ENCODE measurements at places on chromosomes 7 and 10. TPM values are rescaled to one million over a fixed set of nuclear protein-coding genes. Genes with fewer than 3 reads are reported as not detected.

GRCh38 chr7:144474800-144475615 lies 71.5 kb upstream of the NOBOX start:
- no peak for DNase-seq

DNA sequence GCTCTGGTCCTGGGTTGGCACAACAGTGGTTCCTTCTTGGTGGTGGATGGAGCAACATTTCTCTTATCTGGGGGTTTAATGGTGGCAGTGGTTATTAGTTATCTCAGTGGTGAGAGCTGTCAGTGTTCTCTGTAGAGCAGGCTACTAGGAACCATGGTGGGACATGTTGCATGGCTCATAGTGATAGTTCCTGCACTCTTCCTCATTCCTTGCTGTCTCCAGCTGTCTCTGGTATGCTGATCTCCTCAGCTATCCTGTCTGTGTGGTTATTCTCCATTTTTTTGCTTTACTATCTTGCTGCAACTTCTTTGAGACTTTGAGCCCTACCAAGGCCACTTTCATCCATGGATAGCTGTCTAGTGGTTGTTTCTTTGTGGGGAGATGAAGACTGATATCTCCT lies 44.0 kb downstream of the CCDC7 start:
- DNase-seq, result no peak

GRCh38 chr10:472241-472910 lies 217.1 kb downstream of the DIP2C start:
- DNase-seq, result peak; percentile 64

GRCh38 chr10:12391206-12391605 lies 41.9 kb downstream of the CAMK1D start:
- no peak for DNase-seq

GRCh38 chr10:12081879-12082557 lies 13.3 kb downstream of the DHTKD1 start:
- DNase-seq, result no peak

DNA sequence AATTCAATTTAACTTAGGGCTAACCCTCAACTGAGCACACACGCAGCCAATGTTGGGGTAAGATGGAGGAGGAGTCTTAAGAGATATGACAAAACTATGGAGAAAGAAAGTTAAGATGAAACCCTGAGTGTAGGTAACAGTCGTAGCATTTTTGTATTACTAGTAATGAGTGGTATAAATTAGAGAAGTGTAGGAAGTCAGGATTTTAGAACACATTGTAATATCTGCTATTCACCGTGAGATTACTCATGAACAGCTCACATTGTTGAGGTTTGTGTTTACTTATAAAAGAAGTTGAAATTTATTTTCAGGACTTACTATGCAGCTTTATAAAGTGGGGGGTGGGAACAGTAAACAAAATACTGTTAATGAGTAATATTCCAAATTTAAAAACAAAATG lies 107.2 kb downstream of the ARHGAP21 start:
- DNase-seq, result no peak

DNA sequence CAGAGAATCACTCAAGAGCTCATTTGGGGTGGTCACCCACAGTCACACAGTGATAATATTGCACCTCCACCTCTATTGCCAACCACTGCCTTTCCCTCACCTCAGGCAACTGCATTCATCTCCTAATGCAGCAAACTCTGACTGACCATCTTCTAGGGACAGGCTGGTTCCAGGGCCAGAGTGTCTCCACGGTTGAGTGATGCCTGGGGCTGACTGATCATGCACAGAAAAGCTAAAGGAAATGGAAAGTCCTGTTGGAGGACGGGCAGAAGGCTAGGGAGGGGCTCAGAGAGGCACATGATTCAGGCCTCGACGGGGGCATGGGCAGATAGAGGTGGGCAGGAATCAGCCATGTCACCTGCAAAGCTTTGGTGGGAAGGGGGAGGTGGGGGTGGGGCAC lies 127.1 kb upstream of the TNS3 start:
- no peak for DNase-seq

DNA sequence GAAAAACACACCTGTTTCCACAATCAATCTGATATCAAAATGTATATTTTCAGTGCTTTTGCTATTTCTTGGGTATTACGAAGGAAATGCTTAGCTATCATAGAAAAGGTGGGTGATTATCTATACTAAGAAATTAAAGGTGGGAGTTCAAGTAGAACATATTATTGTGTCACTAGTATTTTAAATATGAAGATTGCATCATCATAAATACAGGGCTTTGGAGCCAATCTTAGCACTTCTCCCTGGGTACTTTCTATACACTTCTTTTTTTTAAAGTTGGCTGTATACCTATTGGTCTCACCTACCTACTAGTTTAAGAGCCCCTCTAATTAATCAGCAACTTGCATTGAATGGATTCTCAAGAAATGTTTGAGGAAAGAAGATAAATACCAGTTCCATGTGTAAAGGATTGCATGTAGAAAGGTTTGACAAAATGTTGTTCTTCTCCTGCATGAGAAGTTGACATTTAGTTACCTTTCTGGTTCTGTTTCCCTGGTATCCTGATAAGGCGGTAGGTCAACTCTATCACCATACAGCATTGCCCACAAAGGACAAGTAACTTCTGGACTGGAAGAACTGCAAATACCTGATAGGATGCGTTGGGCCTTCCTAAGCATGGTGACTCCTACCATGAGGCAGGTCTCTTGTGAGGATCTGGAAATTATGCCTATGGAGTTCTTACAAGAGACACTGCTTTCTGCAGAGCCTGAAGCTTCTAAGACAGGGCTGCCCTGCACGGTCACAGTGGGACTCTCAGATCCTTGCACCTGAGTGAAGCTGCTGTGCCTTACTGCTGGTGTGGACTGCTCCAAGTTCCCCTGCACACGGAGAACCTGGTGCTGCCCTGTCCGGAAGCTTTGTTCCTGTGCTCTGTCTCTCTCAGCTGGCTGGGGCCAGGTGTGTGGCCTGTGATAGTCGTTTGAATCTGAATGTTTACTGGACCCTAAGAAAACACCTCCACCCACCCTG lies 32.1 kb upstream of the PDSS1 start:
- no peak for DNase-seq

DNA sequence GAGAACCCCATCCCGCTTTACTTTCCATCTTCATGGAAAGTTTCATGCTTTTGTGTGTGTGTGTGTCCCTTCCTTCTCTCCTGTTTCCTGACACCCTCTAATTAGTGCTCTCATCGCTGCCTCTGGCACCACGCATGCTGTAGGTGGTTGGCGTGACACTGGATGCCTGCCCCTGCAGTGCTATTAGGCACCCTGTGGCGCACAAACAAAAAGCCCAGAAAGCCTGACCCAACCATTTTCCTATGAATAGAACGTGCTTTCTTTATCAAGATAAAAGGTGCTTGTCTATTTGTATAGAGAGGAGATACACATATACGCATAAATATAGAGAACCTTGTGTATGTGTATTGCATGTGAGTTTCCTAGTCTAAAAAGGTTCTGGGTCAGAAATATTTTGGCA lies 120.8 kb upstream of the CDCA7L start:
- no peak for DNase-seq

DNA sequence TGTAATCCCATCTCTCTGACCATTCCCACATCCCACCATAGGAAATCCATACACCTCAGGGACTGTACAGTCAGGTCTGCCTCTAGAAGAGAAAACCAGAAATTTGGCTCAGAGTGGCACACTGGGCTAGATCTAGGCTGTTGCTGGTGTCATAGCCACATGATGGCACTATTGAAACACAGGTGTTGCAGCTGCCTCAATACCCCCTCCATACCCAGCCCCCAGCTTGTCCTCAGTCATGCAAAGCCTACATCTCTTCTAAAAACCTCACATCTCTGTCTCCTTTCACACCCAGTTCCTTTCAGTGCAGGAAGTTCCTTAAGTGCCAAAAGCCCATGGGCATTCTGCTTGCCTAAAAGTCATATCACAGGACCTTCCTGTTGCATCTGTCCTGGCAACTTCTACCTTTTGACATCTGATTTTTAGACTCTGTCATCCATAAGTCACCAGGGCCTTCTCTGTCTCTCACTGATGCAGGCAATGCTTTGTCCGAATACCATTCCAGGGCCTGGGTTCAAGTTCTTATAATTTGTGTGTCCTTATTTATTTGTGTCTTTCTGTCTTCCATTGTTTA lies 27.0 kb upstream of the HIBADH start:
- DNase-seq, result no peak

- no peak for DNase-seq
Measured at GRCh38 chr10:62732841-62733653, 71.5 kb upstream of the ADO start.

GRCh38 chr10:70662362-70663220 lies 9.7 kb upstream of the ADAMTS14 start:
- peak; percentile 47 for DNase-seq

DNA sequence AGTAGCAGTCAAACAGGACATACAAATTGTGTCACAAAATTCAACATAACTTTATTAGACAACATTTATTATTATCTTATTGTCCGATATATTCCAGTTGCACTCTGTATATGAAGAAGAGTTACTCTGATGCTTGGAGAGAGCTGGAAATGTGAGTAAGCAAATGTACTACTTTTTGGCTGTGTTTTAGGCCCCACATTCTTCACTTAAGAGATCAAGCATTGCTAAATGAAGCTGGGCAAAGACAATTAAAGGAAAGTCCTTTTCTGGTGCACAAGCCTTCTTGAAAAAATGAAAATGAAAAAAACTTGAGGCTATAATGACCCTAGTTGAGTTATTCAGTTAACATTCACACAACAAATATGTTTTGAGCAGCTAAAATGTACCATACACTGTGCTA lies 26.1 kb downstream of the MYPN start:
- no peak for DNase-seq

GRCh38 chr7:55405856-55406541 lies 40.9 kb downstream of the LANCL2 start:
- no peak for DNase-seq

GRCh38 chr7:121019018-121019417 lies 30.5 kb downstream of the CPED1 start:
- no peak for DNase-seq

- no peak for DNase-seq
Measured at GRCh38 chr7:24884401-24884800, 95.6 kb downstream of the OSBPL3 start.

GRCh38 chr10:22791665-22792064 lies 77.3 kb upstream of the PIP4K2A start:
- DNase-seq, result no peak

DNA sequence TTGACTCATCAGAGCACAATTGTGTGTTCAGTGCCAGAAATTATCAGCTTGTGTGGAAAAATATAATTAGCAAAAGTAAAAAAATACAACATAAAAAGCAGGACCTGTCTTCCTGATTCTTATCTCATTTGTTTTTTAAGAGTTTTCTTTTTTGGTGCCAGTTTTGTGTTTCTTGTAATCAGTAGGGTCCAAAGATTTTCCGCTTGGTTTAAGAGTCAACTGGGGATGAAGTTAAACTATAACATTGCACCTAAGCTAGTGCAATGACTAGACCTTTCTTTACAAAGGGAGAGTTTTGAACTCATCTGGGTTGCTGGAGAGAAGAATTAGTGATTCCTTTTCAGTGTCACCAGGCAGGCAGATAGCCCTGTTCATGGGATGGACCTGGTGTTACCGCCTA lies 113.4 kb downstream of the PLPP4 start:
- no peak for DNase-seq

DNA sequence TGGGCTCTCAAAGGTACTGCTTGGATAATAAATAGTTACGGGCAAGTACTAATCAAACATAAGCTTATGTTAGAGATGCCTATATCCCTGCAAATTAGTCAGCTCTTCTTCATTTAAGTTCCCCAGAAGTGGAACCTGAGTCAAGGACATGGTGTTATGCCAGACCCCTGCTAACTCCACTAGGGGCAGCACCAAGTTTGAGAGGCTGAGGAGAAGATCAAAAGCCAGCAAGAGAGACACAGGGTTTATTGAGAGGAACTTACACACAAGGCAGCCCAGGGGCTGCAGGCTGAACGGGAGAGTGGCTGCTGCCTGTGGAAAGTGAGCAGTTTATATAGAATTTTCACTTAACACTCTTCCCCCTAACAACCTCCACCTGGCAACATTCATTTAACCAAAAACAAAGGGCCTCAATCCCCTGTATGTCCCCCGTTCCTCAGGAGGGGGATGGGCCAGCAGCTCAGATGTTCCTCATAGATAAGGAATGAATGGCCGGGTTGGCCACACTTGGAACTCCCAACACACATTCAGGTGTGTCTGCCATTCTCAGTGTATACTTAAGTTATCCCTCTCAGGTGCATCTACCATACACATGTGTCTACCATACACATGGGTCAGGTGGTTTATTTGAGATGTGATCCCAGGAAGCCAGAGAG lies 62.6 kb upstream of the GHITM start:
- DNase-seq, result no peak

DNA sequence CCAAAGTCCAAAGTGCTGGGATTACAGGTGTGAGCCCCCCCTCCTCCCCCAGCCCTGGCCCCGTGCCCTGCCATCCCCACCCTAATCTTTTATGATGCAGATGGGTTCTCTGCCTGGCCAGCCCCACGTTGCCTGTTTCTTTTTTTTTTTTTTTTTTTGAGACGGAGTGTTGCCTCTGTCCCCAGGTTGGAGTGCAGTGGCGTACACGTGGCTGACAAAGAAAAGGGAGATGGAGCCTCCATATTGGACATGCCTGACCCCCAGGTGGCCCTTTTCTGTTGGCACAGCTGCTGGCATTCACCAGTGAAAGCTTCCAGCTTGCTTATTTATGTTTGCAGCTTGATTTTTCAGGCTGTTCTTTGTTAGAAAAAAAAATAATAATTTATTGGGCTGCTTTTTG lies 235.3 kb downstream of the CCDC3 start:
- no peak for DNase-seq

- no peak for DNase-seq
Measured at GRCh38 chr10:110535958-110536891, 31.3 kb upstream of the SMC3 start.

DNA sequence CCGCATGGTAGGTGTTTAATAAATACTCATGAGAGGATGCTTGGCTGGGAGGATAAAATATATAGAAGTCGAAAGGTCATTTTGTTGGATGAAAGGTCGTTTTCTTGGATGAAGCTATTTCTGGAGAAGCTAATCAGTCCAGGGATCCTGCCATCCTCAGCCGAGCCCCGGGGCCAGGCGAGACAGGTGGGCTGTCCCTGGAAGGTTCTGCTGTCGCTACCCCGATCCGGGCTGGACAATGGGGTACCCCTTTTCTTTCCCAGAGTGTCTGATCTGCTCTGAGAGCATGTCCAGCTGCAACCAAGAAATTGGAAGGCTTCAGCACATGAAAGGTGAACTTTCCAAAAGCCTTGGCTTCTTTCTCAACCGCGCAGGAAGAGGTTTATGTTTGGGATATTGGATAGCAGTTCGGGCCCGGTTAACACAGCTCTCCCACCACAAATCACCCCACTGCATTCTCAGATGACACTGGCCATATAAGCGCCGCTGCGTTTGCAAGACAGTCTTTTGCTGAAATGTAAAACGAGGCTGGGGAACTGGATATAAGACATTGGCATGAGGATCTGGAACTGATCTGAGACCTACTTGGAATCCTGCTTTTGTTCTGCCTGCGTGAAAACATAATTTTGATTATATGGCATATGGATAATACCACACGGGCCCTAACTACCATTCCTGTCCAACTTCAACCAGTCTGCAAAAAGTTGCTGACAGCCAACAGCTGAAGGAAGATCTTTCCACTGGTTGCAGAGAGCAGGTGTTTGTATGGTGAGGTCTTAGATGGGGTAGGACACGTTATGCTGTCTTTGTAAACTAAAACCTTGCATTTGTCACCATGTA lies 31.2 kb upstream of the MSRB2 start:
- no peak for DNase-seq

GRCh38 chr10:88810196-88810961 lies 7.8 kb downstream of the LIPM start:
- DNase-seq, result no peak

The WDFY4 gene
- total RNA-seq, result 1.5 TPM

The SSC4D gene
- 0.51 TPM for total RNA-seq

The BMPR1A gene
- total RNA-seq, result 60.0 TPM

The OR2A1 gene
- 0.19 TPM for total RNA-seq

The ZNF117 gene
- total RNA-seq, result 6.0 TPM

The C10orf67 gene
- total RNA-seq, result 0.35 TPM

The TFPI2 gene
- 1.9 TPM for total RNA-seq

The SERPINE1 gene
- 27.2 TPM for total RNA-seq

Measured in cardiac septum (tissue), 1 donor.